ENCODE measurements at places on chromosomes 4 and X.

DNA sequence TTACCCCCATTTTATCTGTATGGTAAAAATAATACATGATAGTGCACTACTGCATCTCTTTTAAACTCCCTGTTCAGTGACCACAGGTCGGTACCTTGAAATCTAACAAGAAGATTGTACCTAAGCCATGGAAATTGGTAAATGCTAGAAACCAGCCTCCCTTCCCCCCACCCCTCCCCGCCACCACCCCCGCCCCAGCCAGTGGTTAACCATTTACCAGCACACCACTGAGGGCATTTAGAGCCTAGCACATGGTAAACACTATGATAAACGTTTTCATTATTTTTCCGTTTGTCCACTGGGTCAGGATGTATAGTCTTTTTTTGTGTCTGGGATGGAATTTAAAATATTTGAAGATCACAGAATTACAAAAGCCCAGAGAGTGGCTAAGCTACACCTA is 703 bp upstream of the FTSJ1 start:
- no peak for DNase-seq

DNA sequence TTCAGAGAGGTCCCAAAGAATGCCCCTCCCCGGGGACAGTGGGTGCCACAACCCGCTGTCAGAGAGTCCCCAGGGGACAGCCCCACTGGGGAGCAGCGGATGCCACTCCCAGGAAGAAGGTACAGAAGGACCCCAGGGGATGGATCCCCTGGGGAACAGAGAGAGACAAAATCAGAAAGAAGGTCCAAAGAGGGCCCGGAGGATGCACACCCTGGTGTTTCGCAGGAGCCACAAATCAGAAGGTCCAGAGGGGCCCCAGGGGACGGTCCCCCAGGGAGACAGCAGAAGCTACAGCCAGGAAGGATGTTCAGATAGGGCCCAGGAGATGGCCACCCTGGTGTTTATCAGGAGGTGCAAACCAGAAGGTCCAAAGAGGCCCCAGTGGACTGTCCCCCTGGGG is 1.4 kb downstream of the TEX13D start:
- DNase-seq, result no peak

- peak; percentile 89 for DNase-seq
These were observed 50.3 kb upstream of the ENPP6 start for GRCh38 chr4:184267673-184268583.

GRCh38 chrX:150303386-150304097 is 59.6 kb upstream of the MAMLD1 start:
- no peak for DNase-seq

- DNase-seq, result no peak
These were observed 251.7 kb upstream of the ANKRD50 start for GRCh38 chr4:124964251-124964650.

- DNase-seq, result no peak
These were observed 113.5 kb downstream of the PRKX start for GRCh38 chrX:3599802-3600430.

DNA sequence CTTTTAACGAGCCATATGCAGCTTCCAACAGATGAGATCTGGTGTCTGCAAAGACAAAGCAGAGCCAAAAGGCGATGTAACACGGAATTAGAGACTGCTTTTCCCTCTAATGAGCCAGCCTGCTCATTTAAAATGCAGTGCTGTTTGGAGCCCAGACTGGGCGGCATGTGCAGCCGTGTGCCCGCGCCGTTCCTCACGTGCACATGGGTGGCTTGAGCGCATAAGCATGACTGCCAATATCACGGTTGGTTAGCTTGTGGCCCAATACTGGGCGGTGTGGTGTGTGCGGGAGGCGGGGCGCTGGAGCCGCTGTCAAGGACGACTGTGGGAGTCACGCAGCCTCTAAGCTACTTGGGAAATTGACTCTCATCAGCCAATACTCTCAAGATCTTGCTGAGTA is 87.0 kb upstream of the SCOC start:
- DNase-seq, result no peak

DNA sequence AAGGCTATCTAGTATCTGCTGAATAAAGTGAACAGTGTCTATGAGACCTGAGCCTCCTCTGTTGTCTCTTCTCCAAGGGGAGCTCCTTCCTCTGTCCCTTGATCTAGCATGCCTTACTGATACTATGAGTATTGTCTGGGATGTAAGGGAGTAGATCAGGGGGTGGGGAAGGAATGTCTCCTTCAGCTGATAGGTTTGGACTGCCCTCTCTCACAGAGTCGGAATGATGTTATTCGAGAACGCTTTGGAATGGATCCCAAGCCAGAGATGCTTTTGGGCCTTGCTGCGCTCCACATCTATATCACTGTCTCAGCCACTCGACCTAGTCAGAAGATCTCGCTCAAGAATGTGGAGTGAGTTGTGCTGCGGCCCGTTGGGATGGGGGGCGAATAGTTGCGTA is 68.3 kb upstream of the PRPS1 start:
- DNase-seq, result no peak

DNA sequence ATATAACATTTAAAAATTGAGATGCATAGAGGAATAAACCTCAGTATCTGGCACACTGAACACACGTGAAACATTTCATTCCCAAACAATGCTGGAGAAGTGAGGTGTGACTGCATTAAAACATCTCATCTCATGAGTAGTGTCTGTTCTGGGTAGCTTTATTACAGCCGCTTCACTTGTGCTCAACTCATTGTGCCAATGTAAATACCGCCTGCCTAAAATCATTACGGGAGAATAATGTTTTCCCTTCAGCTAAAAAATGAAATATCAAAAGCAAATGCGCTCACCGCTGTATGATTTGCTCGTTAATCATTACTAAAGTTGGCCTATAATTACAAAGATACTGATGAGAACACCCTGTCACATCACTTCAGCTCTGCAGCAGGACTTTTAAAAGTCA is 110.2 kb upstream of the PRPS2 start:
- DNase-seq, result no peak

DNA sequence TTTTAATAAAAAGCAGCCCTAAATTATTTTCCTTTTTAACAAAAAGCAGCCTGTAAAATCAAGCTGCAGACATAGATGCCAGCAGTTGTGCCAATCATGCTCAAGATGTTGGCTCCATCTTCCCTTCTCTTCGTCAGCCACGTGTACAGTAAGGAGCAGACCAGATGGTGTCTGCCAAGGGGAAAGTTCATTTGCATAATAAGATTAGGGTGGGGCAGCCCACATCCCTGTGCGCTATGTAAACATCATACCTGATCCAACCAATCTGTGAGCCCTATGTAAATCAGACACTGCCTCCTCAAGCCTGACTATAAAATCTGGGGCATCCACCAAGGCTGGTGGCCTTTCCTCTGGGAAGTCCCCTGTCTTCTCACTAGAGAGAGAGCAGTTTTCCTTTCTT is 23.1 kb upstream of the C1GALT1C1 start:
- no peak for DNase-seq

GRCh38 chrX:136794080-136794479 is 13.3 kb upstream of the ARHGEF6 start:
- no peak for DNase-seq

GRCh38 chr4:106210021-106210420 is 106.0 kb downstream of the TBCK start:
- DNase-seq, result no peak

DNA sequence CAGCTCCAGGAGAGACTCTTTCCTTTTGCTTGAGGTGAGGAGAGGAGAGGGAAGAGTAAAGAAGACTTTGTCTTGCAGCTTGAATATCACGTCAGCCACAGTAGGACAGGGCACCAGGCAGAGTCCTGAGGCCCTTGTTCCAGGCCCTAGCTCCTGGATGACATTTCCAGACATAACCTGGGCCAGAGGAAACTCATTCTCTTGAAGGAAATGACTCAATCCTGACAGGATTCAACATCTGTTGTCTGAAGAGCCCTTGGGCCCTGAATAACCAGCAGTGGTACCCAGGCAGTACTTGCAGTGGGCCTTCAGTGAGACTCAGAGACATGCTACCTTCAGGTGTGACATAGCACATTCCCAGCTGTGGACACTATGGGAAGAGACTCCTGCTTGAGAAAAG is 62.8 kb downstream of the FGF16 start:
- DNase-seq, result no peak

DNA sequence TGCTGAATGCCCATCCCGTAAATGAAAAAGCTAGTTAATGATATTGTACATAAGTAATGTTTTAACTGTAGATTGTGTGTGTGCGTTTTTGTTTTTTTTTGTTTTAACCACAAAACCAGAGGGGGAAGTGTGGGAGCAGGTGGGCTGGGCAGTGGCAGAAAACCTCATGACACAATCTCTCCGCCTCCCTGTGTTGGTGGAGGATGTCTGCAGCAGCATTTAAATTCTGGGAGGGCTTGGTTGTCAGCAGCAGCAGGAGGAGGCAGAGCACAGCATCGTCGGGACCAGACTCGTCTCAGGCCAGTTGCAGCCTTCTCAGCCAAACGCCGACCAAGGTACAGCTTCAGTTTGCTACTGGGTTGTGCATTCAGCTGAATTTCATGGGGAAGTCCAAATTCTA is at the start of gene SPP1:
TSS of gene SPP1 (plus strand) at position 249 of the 400 bp plus-strand sequence. CDS start 1,182 bp downstream, outside the sequence.
- no peak for DNase-seq

- no peak for DNase-seq
These were observed 50.3 kb upstream of the HPF1 start for GRCh38 chr4:169807934-169808509.

DNA sequence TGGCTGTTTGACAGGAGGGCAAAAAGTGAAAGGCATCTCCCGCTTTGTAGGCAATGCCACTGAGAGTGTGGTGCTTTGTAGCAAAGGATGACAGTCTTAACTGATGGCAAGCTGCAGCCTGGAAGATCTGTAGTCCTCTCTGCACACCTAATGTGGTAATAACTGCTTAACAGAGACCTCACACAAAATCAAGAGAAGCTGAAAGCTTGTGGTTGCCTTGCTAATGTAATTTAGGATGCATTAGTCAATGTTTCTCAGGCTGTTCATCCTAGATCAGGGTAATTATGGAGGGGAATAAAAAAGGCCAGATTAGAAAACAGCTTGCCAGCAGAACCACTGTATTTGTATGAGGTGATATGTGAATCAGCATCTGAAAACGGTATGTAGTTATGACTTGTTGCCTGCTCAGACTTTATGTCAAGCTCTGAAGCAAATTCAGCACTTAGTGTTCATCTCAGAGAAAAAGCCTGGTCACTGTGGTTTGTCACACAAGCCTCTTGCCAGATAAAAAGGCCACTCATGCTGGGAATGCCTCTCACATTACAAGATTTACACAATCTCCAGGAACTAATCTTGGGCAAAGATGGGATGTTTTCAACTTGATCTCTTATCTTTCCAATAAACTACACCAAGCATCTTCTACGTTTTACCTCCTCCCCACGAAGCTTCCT is 130.8 kb downstream of the ENOX2 start:
- DNase-seq, result no peak

DNA sequence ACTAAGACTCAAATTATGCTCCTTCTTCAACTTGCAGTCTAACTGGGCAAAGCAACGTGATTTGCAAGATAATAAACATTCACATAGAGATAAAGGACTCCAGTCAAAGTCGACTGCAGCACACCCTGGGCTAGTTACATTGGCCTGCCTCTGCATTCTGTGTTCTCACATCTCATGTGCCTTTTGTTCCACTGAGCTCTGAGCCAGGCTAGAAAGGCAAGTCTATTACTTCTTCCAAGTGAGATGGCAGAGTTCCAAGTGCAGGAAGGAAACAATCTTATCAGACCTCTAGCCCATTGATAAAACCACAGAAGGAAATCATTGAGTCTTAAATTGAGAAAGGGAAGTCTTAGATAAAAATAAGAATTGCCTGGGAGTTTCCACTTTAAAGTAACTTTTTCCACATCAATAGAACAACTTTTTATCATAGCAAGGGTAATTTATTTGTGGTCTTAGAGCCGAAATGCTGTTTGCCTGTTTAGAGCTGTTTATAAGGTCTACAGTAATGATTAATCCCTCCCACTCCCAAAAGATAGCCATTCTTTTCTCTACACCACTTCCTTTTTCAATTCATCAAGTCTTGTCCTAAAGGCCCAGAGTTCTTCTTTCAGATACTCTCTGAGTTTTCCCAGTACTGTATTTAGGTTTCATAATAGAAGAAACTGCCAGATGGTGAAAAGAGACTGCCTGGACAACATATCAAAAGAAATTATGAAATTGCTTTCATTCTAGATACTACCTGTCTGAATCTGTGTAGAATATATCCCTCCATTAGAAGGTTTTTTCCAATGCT is 200.2 kb downstream of the GUCY2F start:
- peak; percentile 16 for DNase-seq

- DNase-seq, result no peak
These were observed 177.7 kb upstream of the PSAPL1 start for GRCh38 chr4:7612311-7612897.

DNA sequence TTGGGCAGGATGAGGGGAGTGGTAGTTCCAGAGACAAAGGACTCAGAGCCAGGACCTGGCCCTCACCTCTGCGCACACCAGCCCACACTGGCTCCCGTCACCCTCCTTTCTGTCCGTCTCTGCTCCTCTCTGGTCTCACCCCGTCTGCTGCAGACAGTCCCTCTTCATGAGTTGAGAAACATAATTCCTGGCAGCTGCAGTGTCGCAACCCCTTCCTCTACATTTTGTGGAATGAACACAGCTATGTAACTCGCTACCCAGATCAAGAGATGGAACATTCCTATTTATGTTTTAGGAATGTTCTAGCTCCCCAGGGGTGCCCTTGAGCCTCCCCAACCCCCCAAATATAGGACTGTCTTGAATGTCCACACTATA is 59.3 kb downstream of the SHROOM2 start:
- no peak for DNase-seq

DNA sequence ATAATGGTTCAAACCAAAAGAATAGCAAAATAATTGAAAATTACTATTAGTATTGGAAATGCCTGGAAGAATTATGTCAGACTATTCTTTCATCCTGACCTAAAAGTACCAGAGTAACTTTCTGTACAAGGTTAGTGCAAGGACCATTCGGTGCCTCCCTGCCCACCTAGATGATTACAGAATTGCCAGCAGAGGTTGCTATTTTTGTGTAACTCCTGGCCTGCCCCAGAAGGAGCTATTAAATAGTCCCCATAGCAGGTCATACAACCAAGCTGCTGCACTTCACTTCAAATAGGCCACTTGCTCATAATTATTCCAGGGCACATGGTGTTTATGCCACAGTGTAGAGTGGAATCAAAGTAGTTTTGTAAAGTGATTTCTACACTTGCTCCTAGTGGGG is 831.1 kb upstream of the PABPC4L start:
- no peak for DNase-seq

DNA sequence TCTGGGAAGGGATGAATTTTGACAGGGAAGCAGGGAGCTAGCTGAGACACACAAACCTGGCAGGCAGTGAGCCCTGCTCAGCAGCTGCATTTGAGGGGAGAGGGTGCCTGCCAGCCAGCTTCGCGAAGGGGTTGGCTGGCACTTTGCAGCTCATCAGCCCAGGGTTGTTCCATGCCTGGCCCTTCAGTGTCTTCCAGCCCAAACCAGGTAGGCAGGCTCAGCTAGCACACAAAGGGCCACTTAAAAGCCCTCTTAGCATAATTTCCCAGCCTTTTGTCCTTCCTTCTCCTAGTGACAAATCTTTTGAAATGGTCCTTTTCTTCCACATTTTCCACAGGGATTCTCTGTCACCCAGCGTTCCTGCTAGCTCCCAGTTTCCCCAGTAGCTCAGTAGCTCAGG is 4.3 kb upstream of the FRMPD3 start:
- no peak for DNase-seq

- no peak for DNase-seq
These were observed 121.0 kb upstream of the STOX2 start for GRCh38 chr4:183783991-183784553.

- DNase-seq, result no peak
These were observed 5.1 kb downstream of the YTHDC1 start for GRCh38 chr4:68344785-68345184.
